ENCODE measurements at places on chromosomes 3 and 15. TPM values are rescaled to one million over a fixed set of nuclear protein-coding genes. Genes with fewer than 3 reads are reported as not detected.

The SLC22A14 gene
- total RNA-seq = 0.12 TPM

The CCR8 gene
- not detected for total RNA-seq

The RAD54L2 gene
- total RNA-seq = 14.0 TPM

The SNX33 gene
- total RNA-seq = 17.1 TPM

DNA sequence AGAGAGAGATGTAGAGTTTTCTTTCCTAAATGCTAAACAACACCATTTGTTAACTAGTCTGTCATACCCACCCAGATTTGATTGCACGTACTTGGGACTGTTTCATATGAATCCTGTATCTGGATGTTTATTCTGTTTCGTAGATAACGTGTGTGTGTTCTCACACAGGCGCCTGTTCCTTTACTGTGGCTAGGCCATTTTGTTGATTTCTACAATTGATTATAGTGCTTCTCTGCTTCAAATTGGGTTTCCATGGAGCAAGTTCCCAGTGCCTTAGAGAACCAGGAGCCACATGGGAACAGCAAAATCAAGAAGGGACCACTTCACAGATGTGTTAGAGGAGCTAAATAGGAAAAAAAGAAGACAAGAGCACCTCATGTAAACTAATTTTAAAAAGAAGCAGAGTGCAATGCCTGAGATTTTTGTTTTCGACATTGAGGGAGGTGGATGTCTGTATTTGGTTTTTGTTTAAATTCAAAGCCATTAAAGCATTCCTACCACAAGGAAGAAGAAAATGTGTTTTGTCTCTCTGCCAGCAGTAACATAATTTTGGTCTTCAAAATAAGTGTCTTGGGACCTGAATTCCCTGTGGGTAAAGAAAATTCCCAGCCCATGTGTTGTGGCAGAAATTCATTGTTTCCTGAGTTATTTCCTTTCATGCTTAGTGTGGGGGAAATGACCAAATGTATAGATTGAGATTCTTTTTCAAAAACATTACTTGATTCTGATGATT lies 424.0 kb upstream of the C2CD4B start:
- DNase-seq = peak; percentile 58

GRCh38 chr3:146781606-146782005 lies 176.5 kb upstream of the PLSCR5 start:
- DNase-seq = no peak

- no peak for DNase-seq
These were observed 8.9 kb downstream of the DZIP3 start for GRCh38 chr3:108598375-108598774.

DNA sequence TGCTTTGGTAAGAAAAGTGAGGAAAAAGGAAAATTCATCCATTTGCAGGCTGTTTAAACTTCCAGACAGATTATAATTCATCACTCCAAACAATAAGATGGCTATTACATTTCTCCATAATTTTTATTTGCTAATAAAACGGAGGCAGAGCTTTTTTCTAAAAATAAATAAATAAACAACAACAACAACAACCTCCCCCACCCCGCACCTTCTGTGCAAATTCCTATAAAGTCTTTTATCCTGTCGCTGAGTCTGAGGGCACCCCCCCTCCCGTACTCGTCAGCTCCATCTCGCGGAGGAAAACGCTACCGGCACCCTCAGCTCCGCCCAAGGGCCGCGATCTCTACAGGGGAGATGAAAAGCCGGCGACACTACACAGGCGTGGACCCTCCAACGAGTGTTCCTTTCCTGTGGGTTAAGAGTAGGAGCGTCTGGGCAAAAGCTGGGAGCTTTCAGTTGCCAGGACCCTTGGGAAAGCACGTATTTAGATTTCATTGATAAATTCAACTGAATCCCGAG lies 1.0 kb upstream of the ATP1B3 start:
- peak; percentile 87 for DNase-seq

DNA sequence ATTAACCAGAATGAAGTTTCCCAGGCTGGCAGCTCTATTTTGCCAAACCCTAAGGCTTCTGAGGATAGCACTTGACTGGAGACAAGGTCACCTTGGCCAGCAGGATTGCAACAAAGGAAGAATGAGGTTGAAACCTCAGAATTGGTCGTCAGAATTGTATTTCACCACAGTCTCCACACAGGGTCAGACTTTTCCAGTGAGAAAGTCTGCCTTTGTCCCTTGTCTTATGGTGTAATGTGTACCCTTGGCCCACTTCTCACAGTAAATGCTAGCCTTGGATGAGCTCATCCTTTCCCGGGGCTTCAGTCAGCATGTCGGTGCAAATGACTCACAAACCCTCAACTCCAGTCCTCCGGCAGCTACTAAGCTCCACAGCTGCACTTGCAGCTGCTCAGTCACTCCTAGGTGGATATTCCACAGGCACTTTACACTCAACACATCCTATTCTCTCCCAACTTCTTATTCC lies 19.7 kb downstream of the SSR3 start:
- DNase-seq = peak; percentile 99

Data from cardiac muscle cell (in vitro differentiated cells and primary cell).